Fibroblast of skin of scalp (primary cell): ENCODE measurements at places on chromosomes 1 and 21.
A peak's percentile ranks its signal among the peaks of the same experiment; 100 is the strongest.

DNA sequence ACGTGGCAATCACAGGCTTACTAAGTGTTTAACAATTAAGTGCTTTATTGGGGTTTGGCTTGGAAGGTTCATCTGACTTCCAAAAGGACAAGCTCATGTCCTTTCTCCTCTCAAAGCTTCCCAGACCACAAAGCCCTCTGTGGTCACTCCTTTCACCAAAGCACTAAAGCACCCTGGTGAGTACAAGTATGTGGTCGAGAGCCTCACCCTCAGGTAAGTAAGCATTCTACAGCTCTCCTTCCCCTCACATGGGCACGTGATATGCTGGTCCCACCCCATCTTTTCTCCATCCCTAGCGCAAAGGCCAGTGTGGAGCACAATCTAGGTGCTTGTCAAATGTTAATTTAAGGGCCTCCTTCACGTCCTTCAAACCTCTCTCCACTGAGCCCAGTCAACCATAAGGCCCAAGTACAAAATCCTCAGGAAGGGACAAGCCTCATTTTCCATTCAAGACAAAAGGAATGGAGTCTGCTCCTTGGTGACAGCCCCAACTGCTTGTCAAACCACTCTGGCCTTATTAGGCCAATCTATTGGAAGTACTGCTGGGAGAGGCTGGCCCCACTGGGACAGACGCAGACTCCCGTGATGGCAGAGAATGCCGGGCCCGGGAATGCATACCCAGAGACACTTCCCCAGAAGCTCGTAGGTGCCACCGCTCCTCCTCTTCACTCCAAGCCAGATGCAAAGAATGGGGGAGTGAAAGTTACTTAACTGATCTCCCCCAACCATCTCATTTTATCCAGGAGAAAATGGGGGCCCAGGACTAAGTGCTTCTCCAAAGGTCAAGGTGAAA, 7.8 kb downstream of the STMN1 start:
- DNase-seq = no peak

DNA sequence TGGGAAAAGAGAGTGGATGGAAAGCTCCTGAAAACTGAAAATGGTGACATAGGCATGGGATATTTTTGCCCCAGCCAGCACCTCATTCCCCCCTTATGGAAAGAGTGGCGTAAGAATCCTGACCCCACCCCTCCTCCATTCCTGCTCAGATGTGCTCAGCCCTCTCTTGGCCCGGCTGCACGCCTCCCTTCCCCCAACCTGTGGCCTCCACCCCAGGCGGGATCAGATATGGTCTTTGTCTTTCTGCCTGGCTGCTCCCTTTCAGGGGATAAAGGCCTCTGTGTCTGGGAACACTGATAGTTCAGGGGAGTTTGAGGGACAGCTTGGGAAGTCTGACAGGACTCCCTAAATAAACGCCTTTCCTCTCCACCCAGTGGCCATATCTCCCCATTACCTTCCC, 49.8 kb downstream of the KIRREL1 start:
- DNase-seq = no peak

- DNase-seq = no peak
These were observed 1609.6 kb upstream of the B3GALT2 start for GRCh38 chr1:194795917-194796593.

DNA sequence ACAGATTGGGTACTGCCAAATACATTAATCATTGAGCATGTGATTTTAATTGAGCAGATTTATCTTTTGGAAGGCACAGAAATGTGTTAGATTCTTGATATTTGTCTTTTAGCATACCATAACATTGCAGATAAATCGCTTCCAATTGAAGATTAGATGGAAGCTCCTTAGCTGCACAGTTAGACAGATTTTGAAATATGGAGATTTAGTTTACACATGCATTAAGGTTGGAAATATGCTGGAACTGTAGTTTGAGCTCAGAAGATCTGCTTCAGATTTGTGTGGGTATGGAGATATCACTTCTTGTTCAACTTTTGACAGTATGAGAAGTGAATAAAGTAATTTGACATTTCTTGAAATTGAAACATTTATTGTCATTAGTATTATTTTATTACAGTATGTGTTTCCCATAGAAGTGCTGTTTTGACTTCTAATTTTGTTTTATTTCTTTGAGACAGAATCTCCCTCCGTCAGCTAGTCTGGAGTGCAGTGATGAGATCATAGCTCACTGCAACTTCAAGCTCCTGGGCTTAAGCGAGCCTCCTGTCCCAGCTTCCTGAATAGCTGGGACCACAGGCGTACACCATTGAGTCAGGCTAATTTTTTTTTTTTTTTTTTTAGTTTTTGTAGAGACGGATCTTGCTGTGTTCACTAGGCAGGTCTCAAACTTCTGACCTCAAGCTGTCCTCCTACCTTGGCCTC, 29.1 kb downstream of the THRAP3 start:
- peak; percentile 59 for DNase-seq

DNA sequence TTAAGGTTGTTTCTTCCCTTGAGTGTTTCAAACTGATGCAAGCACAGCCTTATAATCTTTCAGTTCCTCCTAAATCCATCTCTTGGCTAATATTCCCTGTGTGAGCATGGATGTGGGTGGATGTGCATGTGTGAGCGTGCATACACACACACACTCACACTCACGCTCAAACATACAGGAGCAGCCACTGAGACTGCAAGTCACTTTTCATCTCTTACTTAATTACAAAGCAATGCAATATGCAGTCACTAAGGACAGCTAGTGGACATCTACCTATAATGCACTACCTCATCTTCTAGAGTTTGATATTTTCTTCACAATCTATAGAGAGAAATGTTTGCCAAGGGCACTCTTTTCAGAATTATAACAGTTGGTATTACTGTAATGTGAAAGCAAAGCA, 1.4 kb downstream of the ESRRG start:
- DNase-seq = no peak

DNA sequence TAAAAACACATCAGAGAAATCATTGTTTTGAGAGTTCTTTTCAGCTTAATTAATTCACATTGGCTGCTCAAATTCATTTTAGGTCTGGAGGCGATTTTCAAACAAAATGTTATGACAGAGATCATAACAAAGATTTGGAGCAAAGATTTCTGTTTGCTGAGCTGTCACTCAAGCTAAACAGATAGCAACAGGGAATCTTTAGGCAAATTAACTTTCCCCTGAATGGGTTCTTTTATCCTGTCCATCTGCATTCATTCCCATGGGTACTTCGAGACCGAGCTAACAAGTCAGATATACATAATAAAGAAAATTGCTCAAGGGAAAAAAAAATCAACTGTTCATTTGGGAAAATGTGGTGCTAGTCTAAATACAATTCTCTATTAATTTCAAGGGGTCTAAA, 30.2 kb upstream of the CA6 start:
- no peak for DNase-seq

- peak; percentile 34 for DNase-seq
These were observed 25.5 kb downstream of the IFNGR2 start for GRCh38 chr21:33428669-33429068.

GRCh38 chr1:195472291-195472690, 1135.9 kb downstream of the KCNT2 start:
- DNase-seq = no peak

- DNase-seq = no peak
These were observed 4.6 kb downstream of the AGTRAP start for GRCh38 chr1:11740258-11741192.
